ENCODE measurements at places on chromosomes 7 and 10.

DNA sequence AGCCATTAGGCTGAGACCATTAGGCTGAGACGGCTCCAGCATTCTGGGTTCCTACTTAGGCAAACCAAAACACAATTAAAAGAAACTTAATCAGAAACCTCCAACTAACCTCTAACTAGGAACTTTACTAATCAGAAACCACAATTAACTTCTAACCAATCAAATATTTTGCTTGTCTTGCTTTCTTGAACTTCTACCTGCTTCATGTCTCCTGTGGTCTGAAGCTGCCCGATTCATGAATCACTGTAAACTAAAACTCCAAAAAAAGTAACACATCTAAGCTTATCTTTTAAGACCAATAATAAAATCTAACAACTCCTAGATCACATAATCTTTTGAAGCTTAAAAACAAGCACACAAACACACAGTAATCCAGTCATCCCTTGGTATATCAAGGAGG is 76.1 kb downstream of the PDSS1 start:
- no peak for DNase-seq

GRCh38 chr10:49091450-49092210 is 23.7 kb downstream of the VSTM4 start:
- DNase-seq: no peak

GRCh38 chr7:115654384-115655214 is 376.0 kb downstream of the TFEC start:
- DNase-seq: no peak

- DNase-seq: no peak
Measured at GRCh38 chr7:55052741-55053427, 34.1 kb downstream of the EGFR start.

GRCh38 chr7:8514781-8515519 is 81.5 kb downstream of the NXPH1 start:
- DNase-seq: no peak

- DNase-seq: no peak
Measured at GRCh38 chr10:118594392-118595063, 920 bp downstream of the PRLHR start.

DNA sequence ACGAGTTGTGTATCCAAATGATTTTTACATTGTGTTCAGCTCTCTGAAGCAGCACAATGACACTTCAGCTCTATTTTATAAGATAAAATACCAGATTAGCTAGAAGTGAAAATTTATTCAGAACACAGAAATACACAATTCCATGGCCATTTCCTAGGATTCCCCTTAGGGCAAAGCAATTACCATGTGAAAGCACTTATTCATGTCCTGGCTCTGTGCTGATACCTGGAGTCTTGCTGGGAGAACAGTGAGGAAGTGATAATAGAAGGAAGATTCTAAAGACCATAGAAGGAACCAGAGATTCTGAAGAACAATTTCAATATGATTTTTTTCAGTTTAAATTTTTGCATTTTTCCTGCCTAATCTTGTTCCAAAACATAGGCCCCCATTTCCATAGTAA is 657.4 kb upstream of the ZWINT start:
- DNase-seq: no peak

DNA sequence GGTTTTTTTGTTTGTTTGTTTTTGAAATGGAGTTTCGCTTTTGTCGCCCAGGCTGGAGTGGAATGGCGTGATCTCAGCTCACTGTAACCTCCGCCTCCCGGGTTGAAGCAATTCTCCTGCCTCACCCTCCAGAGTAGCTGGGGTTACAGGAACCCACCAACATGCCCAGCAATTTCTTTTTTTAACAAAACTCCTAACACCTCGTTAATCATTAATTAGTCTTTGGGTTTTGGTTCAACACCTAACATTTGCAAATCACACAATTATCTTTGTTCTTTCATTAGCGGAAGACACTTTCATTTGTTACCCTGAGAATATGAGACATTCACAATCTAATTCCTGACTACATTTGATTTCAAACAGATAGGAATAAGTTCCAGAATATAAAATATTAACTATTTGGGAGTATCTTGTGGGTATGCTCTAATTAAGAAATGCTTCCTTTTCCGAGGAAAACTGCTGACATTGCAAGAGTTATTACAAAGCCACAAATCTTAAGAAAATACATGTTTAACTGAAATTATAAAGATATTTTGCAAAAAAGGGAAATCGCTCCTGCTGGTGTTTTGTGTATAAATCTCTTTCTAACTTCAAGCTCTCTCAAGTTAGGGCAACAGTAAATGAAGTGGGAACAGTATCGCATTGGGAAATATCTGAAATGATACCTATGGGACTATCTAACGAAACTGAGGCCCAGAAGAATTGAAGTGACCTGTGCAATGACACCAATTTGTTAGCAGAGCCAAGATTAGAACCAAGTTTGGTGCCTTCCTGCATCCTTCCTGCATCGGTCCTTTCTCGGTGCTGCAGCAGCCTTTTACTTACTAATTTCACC is 1.2 kb upstream of the LSM8 start:
- no peak for DNase-seq

DNA sequence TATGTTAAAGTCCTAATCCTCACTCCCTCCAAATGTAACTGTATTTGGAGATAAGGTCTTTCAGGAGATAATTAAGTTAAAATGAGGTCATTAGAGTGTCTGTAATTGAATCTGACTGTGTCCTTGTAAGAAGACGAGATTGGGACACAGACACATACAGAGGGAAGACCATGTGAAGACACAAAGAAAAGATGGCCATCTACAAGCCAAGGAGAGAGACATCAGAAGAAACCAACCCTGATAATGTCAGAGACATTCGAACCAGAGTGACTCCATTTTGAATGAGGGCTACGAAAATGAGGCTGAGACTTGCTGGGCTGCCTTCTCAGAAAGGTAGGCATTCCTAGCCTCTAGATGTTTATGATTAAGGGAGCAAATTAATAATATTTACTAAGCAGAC is 542 bp upstream of the SAMD9L start:
- DNase-seq: no peak

- no peak for DNase-seq
Measured at GRCh38 chr7:12211711-12212485, 804 bp downstream of the TMEM106B start.

DNA sequence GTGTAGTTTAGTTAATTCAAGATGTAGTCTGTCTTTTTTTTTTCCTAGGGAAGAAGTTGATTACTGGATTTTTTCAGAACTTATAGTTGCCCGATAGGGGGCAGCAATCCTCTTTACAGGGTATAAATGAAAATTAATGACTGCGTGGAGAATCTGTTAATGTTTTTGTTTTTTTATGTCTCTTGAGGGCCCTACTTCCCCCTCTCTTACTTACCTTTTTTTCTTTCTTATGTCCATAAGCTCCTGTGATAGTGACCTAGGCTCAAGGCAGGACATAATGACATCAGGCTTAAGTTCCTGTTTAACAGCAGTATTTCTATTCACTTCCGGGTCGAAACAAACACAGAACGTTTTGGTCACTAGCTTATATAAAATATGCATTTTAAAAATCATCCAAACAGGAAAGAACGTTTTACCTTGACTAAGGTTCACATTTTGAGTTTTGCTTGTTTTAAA is 18.8 kb downstream of the CDC123 start:
- DNase-seq: no peak

DNA sequence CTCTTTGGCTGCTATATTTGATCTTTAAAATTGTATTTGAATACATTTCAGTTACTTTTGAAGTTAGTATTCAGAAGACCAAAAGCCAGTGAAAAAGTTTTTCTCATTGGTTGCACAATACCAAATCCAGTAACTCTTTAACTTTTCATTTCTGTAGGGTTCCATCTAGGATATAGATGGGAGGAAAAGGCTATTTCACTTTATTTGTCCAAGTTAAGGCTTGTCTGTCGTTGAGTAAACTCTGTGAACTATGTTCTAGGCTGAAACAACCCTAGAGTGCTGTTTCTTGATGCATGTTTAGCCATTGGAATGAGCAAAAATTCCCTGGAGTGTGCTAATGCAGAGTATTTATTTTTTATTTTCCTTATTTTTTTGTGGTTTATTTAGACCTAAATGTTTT is 834.7 kb upstream of the KCND2 start:
- DNase-seq: no peak

GRCh38 chr10:125134483-125134848 is 25.9 kb downstream of the CTBP2 start:
- no peak for DNase-seq

DNA sequence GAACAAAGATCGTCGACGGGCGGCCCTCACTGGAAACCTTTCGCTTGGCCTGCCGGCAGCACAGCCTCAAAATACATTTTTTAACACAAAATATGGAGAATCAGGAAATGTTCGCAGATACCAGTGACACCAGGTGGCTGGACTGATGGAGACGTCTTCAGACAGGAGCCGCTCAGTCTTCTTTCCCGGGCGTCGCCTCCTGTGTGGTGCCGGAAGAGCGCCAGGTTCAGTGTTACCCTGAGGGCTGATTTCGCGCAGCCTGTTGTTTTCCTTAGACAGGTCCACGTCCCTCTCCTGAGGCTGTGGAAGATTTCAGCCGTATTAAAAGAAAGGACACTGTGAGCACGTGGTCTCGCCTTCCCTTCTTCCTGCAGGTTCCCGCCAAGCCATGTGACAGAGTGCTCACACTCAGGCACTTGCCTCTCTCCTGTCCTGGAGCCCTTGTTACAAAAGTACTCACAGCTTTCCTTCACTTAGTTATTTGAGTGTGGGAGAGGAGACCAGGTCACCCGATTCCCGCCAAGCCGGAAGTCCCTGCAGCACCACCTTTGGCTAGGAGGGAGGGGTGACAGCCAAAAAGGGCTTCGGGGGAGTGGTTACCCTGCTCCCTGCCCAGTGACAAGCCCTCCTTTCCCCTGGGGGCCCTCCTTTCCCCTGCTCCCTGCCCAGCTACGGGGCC is 21.7 kb upstream of the PWWP2B start:
- DNase-seq: no peak

DNA sequence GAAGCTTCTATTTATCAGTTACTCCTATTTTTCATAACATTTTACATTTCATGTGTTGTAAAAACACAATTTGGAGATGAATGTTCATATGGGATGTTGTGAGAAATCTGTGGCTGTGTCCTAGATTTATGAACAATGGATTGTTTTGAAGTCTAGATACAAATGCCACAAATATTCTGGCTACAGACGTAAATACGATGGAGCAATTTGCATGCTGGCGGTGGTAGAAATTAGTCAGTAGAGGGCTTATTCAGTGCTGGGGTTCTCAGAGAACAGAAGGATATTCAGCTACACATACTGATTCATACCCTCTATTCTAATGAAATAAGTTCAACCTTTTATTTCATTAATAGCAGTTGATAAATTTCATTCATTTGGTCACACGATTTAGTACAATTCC is 48.8 kb downstream of the PLPP4 start:
- DNase-seq: no peak

- no peak for DNase-seq
Measured at GRCh38 chr10:52172581-52172980, 141.5 kb upstream of the DKK1 start.

- DNase-seq: no peak
Measured at GRCh38 chr10:58175990-58176900, 91.4 kb downstream of the IPMK start.

DNA sequence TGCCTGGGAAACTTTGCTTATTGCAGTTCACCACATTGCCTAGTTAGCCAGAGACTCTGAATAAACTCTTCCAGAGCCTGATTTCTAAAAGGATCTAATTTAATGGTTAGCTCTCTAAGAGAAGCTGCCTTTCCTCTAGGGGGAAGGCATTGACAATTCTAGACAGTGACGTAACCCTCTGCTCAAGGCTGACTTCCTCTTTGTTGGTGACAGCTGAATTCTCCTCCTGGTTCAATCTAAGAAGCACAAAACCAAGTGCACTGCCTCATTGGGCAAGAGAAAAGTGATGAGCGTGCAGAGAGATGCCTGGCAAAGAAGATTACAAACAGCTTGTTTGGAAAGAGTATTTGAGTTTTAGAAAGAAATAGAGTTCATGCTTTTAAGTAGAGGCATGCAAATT is 102.7 kb downstream of the MACC1 start:
- no peak for DNase-seq

DNA sequence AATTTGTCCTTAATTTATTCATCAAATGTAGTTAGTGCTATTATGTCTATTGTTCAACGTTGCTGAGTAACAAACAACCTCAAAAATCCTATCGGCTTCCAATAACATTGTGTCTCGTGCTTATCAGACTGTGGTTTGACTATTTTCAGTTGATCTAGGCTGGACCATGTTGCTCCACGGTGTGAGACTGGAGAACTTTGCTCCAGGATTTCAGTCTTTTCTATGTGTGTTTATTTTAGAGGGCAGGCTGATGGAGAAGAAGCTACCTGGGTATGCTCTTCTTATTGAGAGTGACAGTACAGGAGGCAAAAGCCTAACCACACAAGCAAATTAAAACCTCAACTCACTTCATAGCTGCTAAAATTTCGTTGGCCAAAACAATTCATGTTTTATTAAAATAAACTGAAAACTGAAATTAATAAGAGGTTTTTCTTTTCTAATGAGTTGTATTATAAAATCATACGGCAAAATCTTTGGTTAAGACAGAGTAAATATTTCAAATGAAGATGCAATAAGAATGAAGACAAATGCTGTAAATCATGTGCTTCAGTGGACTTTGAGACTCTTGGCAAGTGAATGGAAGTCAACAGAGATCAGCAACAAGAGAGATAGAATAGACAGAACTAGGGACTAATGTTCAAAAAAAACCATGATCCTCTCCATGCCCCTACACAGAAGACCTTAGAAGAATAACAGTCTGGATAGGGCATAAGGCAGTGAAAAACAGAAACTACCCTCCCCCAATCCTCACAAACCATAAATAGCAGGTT is 418.0 kb upstream of the ETV1 start:
- no peak for DNase-seq

- DNase-seq: no peak
Measured at GRCh38 chr7:75966190-75966961, 28.0 kb downstream of the TMEM120A start.

DNA sequence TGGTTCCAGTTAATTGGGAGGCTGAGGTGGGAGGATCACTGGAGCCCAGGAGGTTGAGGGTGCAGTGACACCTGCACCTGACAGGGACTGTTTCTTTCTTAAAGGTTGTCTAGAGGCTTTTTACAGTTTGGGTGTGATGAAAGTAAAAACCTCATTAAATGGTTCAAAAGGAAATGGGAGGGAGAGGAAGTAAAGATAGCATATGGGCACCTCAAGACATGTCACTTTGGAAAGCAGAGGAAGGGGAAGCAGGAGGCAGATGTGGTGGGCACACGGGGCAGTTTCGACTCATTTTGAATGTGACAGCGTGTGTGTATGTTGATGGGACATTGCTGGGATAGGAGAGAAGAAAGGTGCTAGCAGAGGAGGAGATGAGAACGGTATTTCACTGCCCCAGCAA is 203.1 kb downstream of the MLLT10 start:
- no peak for DNase-seq

GRCh38 chr10:47159361-47160260 is 140.4 kb upstream of the GDF10 start:
- DNase-seq: no peak
